NCI-H2029 (cell line): ENCODE measurements at places on chromosomes 3 and 15.
A peak's percentile ranks its signal among the peaks of the same experiment; 100 is the strongest.

- no peak for DNase-seq
Observed at GRCh38 chr3:196741249-196741889, 1.7 kb downstream of the PAK2 start.

DNA sequence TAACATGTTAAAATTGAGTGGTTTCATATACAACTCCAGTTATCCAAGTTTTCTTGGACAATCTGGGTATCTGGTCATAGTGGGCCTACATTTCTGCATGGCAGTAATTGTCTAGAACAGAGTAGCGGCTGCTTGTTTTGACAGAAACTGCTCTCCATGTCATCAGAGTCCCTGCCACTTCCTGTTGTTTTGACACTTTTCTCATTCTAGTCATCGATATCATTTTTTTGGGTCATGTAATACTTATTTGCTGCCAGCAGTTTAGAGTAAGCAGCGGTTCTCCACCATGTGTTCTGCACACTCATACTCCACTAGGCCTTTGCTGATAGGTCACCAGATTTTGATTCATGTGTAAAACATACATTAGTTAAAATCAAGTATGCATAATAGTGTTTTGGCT, 81.5 kb downstream of the SLC25A26 start:
- no peak for DNase-seq

DNA sequence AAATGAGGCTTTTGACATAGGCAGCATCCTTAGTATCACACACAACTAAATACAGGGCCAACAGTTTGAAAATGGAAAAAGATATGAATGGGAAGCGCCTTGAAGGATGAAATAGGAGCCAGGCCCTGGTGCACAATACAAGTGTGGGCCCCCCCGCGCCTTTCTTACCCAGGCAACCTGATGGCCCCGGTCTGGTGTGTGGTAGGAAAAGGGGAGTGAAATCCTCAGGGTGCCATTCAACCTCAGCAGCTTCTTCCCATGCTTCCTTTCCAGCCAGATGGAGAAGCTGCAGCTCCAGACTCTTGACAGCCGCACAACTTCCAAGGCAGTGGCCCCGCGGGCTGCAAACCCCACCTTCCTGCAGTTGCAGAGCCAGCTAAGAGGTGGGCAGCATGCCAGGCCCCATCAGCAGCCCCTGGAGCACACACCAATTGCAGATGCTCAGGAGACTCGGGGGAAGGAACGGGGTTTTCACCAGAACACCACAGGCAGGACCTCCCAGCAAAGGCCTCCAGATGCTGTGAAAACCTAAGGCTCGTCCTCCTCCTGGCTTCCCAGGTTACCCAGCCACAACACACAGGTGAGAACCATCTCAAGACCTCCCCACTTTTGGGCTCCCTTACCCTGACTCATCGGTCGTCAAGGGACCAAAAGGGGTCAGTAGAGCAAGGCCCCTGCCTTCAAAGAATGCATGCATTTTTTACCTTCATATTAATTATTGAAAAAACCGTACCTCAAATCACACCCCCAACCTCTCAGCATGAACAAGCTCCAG, 101.6 kb downstream of the CPN2 start:
- DNase-seq, result no peak

DNA sequence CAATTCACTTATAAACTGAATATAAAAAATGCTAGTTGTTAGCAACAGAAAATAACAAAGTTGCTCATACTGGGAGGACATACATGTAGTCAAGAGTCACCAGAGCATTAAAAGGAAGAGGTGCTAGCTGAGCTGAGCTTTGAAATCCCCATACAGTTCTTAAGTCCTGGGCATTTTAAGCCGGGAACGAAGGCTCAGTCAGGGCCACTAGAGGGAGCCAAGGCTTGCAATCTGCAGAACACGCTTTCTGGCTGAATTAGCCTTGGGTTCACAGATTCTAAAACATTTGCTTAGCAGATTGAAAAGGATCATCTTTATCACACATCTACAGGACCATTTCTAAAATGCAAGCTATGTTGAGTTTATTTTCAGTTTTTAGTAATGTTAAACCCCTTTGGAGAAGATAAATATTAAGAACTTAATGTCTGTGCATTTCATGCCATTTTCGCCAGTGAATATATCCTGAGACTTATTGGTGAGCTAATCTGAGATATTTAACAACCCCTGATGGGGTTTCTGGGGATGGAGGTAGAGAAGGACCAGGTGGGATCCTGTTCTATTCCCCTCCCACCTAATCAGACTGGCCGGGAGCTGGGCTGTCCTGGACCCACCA, 26.3 kb upstream of the MNS1 start:
- DNase-seq, result peak; percentile 33

DNA sequence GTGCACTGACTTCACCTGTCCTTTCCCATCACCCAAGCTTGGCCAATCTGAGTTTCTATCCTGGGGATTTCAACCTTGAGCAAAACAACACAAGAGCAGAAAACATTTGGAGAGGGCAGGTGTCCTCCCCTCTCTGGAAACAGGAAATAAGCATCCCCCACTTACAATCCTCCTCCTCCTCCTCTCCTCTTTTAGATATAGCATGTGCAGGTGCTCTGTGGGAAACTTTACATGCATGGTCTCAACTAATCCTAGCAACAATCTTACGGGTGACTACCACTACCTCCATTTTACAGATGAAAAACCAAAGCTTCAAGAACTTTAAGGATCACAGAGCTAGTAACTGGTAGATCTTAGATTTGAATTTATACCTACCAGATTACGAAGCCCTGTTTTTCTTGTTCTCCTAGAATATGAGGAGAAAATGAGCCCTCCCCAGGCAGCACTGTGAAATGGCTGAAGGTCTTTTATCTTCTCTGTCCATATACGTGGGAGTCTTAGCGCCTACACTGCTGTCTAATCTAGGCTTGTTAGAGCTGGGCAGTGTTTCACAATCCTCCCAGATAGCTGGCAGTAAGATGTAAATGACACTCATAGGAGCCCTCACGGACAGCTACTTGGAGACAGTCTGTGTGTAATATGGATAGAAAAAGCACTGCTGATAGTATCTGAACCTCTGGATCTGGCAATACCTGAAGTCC, 301.2 kb upstream of the PROK2 start:
- DNase-seq, result no peak

GRCh38 chr3:160278210-160278609, 53.0 kb downstream of the C3orf80 start:
- no peak for DNase-seq

DNA sequence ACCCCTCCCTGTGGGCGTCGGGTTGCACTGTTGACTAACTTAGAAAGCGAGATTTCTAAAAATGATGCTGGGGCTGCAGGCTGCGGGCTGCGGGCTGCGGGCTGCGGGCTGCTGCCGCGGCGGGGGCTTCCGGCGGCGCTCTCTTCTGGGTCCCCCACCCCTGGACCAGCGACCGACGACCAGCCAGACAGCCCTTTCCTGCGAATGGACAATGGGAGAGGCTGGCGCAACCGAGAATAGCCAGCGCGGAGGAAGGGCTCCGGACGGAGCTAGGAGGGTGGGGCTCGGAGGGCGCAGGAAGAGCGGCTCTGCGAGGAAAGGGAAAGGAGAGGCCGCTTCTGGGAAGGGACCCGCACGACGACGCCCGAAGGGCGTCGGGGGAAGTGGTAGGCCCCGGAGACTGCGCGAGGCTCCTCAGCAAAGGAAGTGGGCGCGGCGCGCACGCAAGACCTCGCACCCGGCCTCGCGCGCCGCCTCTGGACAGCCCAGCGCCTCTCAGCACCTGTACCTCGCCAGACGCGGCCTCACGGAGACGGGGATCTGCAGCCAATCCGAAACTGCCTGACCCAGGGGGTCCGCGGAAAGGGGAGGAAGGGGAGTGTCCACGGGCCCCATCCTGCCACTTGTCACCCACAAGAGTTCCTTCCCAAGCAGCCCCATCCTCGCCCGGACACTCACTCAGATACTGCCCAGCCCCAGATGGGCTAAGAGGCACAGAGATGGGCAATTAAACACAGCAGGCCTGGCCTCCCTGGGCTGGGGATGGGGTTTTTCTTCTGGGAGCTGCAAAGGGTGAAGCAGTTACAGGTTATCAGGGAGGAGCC, 70.7 kb downstream of the SLC12A8 start:
- peak; percentile 30 for DNase-seq

DNA sequence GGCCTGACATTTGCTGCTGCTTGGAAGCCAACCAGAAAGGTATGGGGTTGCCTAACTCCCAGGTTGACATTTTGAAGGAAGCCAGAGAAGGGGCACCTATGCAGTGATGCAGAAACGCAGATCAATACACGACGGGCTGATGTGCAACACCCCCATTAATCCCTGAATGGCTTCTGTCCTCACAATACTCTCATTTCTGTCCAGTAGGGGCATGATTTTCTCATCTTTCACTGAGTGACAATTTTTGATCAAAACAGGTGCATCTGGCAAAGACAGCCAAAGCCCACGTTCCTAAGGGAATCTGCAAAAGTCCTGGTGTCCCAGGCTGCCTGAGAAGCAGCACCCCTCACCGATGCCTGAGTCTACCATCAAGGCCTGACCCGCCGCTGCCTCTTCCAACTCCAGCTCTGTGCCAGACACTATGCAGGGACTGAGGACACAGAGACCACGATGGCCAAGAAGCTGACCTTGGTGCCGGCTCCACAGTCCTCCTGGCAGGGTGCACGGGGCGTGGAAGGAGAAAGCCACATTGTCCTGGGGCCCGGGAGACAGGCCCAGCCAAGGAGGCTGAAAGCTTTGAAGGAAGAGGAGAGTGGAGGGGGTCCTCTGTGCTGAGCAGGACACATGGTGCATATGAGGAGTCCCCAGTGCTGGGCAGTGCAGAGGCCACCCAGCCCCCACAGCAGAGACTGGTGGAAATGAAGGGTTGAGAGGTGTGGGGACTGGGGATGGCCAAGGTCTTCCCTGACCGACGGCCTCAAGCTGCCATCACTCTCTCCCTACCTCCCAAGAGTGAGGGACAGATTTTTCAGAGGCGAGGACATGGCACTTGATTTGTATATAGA, 159.6 kb downstream of the NUP210 start:
- DNase-seq, result no peak

DNA sequence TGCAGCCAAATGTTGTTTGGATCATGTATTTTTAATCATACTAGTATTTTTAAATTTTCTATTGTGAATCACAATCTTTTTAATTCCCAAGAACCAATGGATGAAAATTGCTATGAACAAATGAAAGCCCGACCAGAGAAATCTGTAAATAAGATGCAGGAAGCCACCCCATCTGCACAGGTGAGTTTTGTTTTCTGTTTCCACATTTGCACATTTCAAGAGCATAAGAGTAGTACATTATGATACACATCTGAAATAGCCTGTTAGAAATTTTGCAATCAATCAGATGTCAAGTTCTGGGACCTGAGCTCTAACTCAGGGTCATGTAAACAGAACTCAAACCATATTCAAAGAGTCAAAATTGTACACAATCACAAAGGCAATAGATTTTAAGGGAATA, 26.5 kb downstream of the TRAT1 start:
- DNase-seq, result no peak

DNA sequence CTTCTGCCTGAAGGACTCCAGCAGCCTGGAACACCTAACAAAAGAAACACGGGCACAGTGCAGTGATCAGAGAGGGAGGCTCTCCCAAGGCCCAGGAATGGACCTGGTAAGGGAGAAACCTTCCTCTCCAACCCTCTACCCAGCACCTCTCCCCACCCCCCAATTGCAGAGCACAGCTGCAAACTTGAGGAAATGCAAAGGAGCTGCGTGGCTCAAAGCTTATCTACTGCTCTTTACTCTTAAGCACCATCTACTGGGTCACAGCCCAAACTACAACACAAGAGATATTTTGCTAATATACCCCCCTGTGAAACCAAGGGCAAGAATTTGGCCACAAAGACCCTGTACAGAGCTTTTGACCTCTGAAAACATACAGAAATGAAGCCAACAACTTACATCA, 328.3 kb downstream of the OXSM start:
- DNase-seq, result no peak

GRCh38 chr3:171257251-171258203, 202.7 kb downstream of the TNIK start:
- no peak for DNase-seq
